Femur (tissue), 1 donor: ENCODE measurements at places on chromosomes 5 and 9.

GRCh38 chr9:103245369-103245768, 250.2 kb downstream of the CYLC2 start:
- no peak for DNase-seq

DNA sequence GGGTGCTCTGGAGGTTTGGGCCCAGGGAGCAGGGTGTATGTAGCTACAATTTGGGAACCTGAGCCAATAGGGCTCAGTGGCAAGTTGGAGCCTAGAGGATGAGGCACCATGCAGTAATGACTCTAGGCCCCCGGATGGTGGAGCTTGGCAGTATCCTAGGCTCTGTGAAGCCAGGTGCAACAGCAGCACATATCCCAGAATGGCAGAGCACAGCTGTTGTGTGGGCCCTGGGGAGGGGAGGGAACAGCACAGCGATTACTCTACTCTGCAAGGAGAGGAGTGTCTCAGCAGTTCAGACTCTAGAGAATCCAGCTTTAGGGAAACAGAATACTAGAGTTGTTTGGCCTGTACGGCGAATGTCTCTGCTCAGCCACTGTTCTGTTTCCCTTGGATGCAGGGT, 56.1 kb downstream of the LRRTM2 start:
- peak; percentile 71 for DNase-seq

GRCh38 chr5:142327111-142327842, 2.5 kb upstream of the SPRY4 start:
- DNase-seq, result no peak

GRCh38 chr5:156477196-156477595, 150.2 kb downstream of the SGCD start:
- DNase-seq, result no peak

- no peak for DNase-seq
Observed at GRCh38 chr5:179553006-179553405, 2.7 kb downstream of the RUFY1 start.

GRCh38 chr5:29897916-29898315, 1295.6 kb upstream of the CDH6 start:
- no peak for DNase-seq

- DNase-seq, result no peak
Observed at GRCh38 chr5:13955896-13956295, 11.4 kb upstream of the DNAH5 start.
